ENCODE measurements at places on chromosomes 5 and 9. TPM values are rescaled to one million over a fixed set of nuclear protein-coding genes. Genes with fewer than 3 reads are reported as not detected.

Gene C9
- total RNA-seq = not detected

Gene SLC36A2
- not detected for total RNA-seq

Gene MAML1
- 30.9 TPM for total RNA-seq

Gene ARID3C
- 0.44 TPM for total RNA-seq

Data from CD8-positive, alpha-beta memory T cell (primary cell).